ENCODE measurements at places on chromosomes 3 and 15.

- no peak for DNase-seq
Measured at GRCh38 chr3:30614943-30615342, 8.5 kb downstream of the TGFBR2 start.

- no peak for DNase-seq
Measured at GRCh38 chr15:68676926-68677325, 98.1 kb downstream of the CORO2B start.

GRCh38 chr15:29037997-29038705 is 152.4 kb downstream of the APBA2 start:
- DNase-seq: no peak

- no peak for DNase-seq
Measured at GRCh38 chr3:120163026-120163425, 68.8 kb upstream of the GSK3B start.

GRCh38 chr15:92942706-92943105 is 42.6 kb downstream of the CHD2 start:
- DNase-seq: no peak

GRCh38 chr3:117512975-117513374 is 803.4 kb downstream of the TUSC7 start:
- peak; percentile 26 for DNase-seq

- no peak for DNase-seq
Measured at GRCh38 chr15:72368899-72369298, 6.9 kb downstream of the HEXA start.

GRCh38 chr3:55718074-55718473 is 231.0 kb upstream of the WNT5A start:
- no peak for DNase-seq

- DNase-seq: no peak
Measured at GRCh38 chr15:37084602-37085001, 15.7 kb downstream of the MEIS2 start.

DNA sequence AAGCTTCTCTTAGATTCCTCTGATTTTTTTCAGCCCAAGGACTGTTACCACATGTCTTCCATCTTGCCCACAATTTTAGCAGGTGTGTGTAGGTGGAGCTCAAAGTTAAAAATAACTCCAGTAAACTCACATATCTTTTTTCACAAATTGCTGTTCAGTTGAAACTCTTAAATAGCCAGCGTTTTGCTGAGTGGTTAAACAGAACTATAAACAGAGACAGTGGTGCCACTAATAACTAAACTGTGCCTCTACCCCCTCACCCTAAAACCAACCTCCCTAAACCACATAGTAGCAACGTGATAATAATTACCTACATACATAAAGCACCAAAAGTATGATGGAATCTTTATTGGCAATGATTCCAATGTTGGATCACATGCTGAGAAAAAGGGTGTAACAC is 525.1 kb downstream of the PDCD6IP start:
- DNase-seq: no peak

GRCh38 chr15:82698711-82699345 is 10.8 kb downstream of the AP3B2 start:
- no peak for DNase-seq

DNA sequence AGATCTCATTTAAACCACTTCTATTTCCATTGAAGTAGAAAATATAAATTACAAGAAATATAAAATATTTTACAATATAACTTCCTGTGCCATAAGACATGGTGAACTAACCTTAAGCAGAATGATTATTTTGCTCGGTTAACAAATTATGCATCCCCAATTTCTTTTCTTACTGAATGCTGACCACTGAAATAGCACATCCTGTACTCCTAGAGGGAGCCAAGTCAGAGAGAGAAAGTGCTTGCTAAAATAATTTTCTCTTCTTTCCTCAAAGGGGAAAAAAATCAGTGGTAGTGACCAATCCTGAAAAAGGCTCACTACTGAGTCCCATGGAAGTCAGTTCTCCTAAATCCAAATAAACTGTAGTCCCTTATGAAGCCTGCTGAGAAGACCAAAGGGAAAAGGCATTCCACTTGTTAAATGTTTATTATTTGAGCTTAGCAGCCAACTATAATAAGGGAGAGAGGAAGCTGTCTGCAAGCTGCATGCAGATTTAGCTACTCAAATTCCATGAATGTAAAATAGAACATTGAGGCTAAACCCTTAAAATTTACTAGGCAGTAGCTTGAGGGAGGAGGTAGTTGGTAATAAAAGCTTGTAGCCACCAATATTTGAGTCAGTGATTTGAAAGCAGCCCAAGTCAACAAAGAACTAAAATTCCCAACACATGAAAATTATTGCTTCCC is 33.1 kb downstream of the CEP152 start:
- no peak for DNase-seq

DNA sequence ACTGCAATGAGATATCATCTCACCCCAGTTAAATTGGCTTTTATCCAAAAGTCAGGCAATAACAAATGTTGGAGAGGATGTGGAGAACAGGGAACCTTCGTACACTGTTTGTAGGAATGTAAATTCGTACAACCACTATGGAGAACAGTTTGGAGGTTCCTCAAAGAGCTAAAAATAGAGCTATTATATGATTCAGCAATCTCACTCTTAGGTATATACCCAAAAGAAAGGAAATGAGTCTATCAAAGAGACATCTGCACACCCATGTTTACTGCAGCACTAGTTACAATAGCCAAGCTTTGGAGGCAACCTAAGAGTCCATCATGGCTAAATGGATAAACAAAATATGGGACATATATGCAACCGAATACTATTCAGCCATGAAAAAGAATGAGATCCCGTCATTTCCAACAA is 68.0 kb upstream of the HES1 start:
- DNase-seq: no peak

DNA sequence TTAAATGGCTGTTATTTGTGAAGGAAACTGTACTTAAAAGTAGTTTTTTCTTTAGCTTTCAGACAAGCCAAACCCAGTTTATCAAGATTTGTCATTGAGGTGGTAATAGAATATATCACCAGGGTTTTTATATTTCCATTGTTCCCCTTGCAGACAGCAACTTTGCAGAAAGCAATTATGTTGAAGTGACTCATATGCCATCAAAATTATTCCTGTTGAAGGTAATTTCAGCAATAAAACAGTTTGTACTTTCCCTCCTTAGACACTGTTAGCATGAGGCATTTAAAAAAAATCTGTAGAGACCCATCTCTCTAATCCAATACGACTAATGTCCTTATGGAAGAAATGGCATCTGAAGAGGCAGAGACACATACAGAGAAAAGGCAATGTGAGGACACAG is 219.0 kb downstream of the NFKBIZ start:
- DNase-seq: no peak

DNA sequence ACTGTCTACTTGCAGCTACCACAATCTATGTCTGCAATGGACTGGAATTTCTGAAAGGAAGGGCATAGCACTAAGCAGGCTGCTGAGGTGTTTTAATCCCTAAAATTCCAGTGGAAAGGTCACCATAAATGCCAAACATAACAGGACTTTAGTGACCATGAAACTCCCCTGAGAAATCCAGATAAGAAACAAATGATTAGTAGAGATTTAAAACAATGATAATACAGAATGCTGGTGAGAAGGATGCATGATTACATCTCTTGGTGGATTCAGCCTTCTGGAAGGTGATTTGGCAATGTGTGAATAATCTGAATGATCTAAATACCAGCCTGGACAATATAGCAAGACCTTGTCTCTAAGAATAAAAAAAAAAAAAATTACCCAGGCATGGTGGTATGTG is 475.0 kb upstream of the CBLB start:
- no peak for DNase-seq

- no peak for DNase-seq
Measured at GRCh38 chr3:34150992-34151391, 352.6 kb downstream of the PDCD6IP start.

- no peak for DNase-seq
Measured at GRCh38 chr3:16396202-16396601, 117.3 kb downstream of the RFTN1 start.

- no peak for DNase-seq
Measured at GRCh38 chr3:110755345-110755744, 316.3 kb upstream of the NECTIN3 start.

DNA sequence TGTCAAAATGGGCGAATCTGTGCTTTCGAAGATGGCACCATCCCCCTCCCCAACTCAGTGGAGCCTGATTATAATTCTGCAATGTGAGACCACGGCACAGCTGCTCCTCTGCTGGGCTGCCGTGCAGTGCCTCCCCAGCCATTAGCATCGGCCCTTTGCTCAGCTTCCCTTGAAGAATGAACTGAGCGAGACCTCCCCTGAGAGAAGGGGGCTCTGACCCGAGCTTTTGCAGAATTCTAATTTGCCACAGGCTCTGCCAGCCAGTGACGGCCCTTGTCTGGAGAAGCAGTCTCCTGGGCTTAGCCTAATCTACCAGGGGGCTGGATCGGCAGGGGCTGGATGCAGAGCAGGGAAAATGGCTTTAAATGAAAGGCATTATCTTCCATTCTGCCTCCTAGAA is 57.2 kb downstream of the GLDN start:
- no peak for DNase-seq

- no peak for DNase-seq
Measured at GRCh38 chr15:92166751-92167405, 226.8 kb upstream of the ST8SIA2 start.

GRCh38 chr3:131370935-131371687 is 10.5 kb upstream of the NUDT16 start:
- no peak for DNase-seq

GRCh38 chr15:63133786-63134185 is 12.1 kb downstream of the LACTB start:
- DNase-seq: no peak

DNA sequence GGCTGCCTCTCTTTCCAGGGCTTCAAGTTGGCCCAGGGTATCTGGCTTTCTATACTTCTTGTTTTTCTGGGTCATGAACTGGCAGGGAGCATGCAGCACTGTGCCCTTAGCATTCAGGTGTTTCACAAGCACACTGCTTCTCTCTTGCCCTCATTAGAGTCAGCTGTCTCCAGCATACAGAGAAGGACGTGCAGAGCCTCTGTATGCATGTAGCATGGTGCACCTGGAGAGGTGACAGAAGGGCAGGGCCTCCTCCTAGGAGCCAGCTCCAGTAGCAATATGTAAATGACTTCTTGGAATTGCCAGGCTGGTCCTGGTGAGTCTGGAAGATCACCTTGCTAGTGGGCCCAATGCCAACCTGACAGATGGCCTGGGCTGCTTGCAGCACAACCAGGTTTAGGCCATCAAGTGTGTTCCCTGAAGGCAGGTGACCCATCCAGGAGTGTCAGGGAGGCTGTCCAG is 44.8 kb upstream of the ATP2C1 start:
- DNase-seq: no peak

All from fibroblast of skin of left quadriceps (primary cell).